NCI-H1105 (cell line): ENCODE measurements at places on chromosomes 11 and 22.

GRCh38 chr22:48751539-48752437 is 1075.9 kb downstream of the BRD1 start:
- no peak for DNase-seq

GRCh38 chr22:35733791-35734516 is 16.3 kb downstream of the APOL5 start:
- DNase-seq, result no peak

GRCh38 chr11:931385-931784 is 5.7 kb downstream of the AP2A2 start:
- DNase-seq, result no peak

DNA sequence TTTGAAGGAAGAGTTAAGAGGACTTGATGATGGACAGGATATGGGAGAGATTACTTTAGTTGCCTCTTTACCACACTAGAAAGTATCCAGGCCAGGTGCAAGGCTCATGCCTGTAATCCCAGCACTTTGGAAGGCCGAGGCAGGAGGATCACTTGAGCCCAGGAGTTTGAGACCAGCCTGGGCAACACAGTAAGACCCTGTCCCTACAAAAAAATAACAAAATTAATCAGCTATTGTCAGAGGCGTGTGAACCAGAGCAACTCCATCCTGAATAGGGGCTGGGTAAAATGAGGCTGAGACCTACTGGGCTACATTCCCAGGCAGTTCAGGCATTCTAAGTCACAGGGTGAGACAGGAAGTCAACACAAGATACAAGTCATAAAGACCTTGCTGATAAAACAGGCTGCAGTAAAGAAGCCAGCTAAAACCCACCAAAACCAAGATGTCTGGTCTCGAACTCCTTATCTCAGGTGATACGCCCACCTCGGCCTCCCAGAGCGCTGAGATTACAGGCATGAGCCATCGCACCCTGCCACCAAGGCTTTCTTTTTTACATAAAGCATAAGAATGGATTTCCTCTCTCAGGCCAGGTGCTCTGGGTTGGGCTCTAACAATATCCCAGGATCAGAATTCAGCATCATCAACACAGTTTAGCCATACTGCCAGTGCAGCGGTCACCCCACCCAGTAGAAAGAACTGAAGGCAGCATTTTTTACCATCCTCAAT is 17.8 kb downstream of the PI4KA start:
- no peak for DNase-seq

DNA sequence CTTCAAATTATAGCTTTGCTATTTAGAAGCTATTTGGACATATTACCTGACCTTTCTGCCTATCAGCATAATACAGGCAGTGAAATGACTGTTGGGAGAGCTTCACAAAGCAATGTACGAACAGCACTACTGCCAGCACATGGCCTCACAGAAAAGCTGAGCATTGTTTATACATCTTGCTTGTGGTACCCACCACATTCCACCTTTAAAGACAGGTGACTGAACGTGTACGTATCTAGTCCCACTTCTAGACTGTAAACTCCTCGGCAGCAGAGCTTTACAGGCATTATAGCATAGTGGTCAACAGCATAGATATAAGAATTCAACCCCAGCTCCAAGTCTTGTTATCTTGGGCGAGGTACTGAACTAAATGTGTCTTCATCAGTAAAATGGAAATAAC is 1.6 kb downstream of the JOSD1 start:
- DNase-seq, result no peak

GRCh38 chr11:122717264-122717867 is 61.8 kb downstream of the UBASH3B start:
- DNase-seq, result no peak

GRCh38 chr11:121757480-121758125 is 304.8 kb upstream of the SORL1-AS1 start:
- DNase-seq, result no peak

DNA sequence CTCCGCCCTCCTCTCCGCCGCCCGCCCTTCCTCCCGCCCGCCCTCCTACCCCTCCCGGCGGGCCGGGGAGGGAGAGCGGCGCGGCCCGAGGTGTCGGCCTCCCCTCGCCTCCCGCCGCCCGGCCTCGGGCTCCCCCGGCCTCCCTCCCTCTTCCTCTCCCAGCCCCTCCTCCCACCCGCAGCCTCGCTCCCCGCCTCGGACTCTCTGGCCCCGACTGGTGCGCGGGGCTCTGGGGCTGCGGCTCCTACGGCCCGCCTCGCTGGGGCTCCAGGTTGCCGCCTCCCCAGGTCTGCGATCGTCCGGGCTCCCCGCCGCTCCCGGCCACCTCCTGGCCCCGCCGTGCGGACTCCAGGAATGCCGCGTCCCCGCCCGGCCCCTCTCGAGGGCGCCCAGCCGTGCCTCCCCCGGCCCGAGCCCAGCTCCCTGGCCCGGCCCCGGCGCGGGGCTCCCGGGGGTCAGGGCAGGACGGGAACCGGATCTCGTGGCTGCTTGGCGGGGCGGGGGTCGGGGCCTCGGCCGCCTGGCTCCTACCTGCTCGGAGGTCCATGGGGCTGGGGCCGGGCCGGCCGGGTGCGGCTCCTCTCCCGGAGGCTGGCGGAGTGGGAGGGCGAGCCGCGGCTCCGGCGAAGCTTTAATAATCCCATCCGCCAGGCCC is at the start of gene CLCF1:
Gene CLCF1, minus strand, starts transcription at position 606 of the 655 bp plus-strand sequence. Its CDS starts 59 bp downstream, at position 547.
- DNase-seq, result peak; percentile 12

GRCh38 chr11:33492596-33492995 is 208.0 kb downstream of the C11orf91 start:
- no peak for DNase-seq

DNA sequence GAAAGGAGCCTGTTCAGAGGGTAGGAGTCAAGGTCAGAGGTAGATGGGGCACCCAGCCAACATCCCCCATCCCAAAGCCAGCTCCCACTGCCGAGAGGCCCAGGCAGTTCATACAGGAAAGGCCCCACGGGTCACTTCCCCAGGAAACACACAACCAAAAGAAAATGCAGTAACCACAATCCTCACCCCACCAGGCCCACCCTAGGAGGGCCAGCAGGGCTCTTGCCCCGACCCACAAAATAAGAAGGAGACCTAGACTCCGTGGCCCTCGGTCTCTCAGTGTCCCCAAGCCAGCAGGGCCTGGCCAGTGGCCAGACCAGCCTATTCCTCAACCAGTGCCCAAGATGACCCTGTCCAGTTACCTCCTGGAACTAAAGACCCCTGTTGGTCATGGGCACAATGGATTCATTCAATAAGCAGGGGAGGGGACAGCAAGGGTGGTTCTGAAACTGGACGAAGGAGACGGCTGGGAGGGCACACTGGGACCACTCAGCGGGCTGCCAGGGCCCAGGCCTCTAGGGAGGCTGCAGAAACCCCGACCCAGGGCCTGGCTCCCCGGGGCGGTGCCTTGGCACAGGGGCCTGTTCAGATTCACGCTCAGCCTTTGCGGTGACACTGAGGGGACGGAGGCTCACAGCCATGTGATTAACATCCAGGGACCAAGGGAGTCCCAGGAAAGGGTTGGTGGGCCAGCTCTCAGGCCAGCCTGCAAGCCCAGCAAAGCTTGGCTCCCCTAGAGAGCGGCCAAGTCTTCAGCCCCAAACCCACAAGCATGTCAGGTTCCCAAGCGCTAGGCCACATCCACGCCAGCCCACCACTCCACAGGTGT is 5.5 kb downstream of the RAB3IL1 start:
- no peak for DNase-seq

GRCh38 chr11:59102259-59102765 is 4.7 kb upstream of the FAM111B start:
- no peak for DNase-seq

DNA sequence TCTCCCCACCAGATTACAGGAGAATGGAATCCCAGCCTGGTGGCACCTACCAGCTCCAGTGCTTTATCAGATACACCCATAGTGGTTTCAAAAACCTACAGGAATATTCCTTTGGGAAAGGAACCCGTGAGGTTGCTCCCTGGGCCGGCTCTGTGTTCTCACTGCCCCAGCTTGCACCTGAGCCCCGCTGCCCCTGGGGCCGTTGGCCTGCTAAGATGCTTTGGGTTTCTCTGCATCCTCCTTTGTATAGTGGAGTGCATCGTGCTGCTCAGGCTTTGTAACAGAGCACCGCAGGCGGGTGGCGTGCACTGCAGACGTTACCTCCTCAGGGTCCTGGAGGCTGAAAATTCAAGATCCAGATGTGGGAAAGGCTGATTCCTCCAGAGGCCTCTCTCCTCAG is 414.1 kb downstream of the BRD1 start:
- no peak for DNase-seq

GRCh38 chr11:985406-985805 is 51.1 kb downstream of the MUC6 start:
- no peak for DNase-seq

DNA sequence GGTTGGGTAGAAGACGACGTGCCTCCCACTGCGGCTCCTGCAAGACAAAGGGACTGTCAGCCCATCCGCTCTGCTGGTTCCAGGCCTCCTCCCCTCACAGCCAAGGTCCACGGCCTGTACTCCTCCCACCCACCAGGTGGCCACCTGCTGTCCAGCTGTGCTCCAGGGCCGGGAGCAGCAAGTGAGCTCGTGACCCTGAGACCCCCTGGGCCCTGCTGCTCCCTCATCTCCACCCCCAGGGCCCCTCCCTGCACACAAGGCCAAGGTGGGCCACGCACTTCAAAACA is 27.4 kb downstream of the TSPAN4 start:
- no peak for DNase-seq

DNA sequence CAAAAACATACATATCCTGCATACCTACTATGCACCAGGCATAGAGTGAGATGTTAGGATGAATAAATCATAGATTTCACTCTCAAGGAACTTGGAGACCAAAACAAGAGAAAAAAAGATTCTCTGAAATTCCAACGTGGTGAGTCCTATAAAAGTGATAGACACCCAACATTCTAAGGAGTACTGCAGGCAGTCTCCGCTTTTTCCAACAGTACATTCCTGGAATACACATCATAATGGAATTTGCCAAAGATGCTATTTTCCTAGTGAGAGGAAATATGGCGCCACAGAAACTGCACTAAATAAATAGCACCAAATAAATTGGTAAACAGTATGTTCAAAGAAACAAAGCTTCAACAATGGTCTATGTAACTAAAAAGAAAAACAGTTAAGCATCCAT is 6.0 kb downstream of the TMEM123 start:
- DNase-seq, result no peak

GRCh38 chr11:88042647-88043046 is 132.6 kb downstream of the RAB38 start:
- DNase-seq, result no peak

DNA sequence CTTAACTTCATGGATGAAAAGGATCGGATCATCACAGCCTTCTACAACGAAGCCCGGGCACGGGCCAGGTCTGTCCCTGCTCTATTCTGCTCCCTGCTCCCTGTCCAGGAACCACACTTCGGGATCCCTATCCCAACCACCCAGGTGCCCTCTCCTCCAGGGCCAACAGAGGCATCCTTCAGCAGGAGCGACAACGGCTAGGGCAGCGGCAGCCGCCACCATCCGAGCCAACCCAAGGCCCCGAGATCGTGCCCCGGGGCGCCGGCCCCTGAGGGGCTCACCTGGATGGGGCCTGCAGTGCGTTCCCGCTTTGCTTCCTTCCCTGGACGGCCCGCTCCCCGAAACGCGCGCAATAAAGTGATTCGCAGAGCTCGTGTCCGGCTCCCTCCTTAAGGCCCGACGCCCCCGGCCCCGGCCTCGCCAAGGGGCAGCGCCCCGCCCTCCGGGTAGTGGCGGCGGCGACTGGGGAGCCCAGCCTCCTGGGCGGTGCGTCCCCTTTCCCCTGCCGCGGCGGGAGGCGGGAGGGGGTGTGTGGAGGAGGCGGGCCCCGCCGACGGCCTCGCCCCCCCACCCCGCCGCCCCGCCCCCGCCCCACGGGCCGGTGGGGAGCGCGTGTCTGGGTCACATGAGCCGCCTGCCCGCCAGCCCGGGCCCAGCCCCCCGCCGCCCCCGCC is at the start of gene VEGFB:
Gene VEGFB, plus strand, starts transcription at position 672 of the 674 bp plus-strand sequence. CDS start 250 bp downstream, outside the sequence.
- peak; percentile 52 for DNase-seq

- no peak for DNase-seq
These were observed 2.6 kb upstream of the RTL6 start for GRCh38 chr22:44500599-44500998.

- DNase-seq, result no peak
These were observed 25.2 kb downstream of the EXPH5 start for GRCh38 chr11:108568195-108568858.

DNA sequence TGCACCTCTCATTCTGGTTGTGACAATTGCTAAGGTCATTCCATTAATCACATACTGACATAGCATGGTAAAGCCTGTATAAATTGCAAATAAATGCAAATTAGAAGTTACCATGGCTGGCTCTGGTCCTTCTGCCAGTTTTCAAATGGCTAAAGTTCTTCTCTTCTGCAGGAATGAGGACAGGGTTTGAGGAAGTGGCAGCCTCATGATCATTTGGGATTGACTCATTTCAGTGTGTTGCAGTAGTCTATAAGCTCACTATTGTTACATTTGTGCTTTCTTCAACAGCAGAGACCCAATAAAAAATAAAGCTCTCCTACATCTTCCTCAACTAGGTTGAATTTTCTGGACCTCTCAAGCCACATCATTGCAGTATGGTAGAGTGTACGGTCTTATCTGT is 60.3 kb downstream of the NECTIN1 start:
- no peak for DNase-seq

GRCh38 chr22:49483281-49483870 is 344.3 kb downstream of the BRD1 start:
- DNase-seq, result no peak

DNA sequence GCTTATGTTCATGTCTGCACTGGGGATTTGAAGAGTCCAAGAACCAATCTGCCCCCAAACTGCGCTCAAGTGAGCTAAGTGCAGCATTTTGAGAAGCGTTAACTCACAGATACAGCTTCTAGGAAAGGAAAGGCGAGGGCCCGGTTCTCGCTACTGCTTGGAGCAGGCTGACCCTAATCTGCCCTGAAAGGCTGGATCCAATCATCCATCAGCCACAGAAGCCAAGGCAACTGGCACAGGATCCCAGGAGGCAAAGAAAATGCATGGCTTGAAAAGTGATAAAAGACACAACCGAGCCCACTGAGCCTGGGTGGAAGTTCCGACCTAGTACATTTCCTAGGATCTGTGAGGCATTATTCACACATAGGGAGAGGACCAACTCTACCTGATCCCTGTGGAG is 174.8 kb downstream of the LARGE1 start:
- no peak for DNase-seq

DNA sequence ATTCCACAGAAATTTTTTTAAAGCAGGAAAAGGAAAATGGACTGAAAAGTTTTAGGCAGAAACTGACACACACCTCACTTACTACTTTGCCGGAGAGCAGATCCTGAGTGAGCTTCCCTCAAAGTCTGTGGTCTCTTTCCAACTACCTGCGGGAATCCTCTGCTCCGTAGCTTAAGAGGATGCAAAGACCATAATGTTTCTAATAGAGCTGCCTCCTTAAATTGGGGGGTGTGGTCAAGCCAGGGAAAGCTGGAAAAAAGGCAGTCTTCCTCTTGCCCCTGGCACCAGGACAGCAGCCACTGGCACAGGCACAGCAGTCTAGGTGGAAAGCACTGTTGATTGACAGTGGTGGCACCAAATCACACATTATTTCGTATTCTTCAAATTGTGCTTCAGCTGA is at the start of gene ETS1:
Gene ETS1, minus strand, starts transcription at position 144 of the 400 bp plus-strand sequence. CDS start 14,428 bp downstream, outside the sequence.
- no peak for DNase-seq
